ENCODE measurements at places on chromosomes 4 and X.

GRCh38 chr4:89049853-89050252 lies 7.1 kb downstream of the FAM13A start:
- no peak for DNase-seq

DNA sequence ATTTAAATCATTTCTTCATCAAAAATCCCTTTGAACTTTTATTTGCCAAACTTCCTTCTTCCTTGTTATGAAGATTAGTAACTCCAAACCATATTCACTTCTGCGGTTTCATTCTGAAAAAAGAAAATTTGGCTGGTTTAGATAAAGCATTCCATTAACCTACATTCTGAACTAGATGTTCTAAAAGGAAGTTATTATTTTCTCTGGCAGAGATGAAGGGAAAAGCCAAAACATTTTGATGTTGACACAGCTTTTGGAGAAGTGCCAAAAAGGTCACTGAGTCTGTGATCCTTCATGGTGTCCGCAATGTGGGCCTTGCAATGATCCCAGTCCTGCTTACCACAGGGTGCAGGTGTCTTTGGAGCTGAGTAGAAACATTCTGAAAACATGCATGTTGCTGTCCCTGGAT lies 36.0 kb downstream of the CXCL8 start:
- DNase-seq = no peak

DNA sequence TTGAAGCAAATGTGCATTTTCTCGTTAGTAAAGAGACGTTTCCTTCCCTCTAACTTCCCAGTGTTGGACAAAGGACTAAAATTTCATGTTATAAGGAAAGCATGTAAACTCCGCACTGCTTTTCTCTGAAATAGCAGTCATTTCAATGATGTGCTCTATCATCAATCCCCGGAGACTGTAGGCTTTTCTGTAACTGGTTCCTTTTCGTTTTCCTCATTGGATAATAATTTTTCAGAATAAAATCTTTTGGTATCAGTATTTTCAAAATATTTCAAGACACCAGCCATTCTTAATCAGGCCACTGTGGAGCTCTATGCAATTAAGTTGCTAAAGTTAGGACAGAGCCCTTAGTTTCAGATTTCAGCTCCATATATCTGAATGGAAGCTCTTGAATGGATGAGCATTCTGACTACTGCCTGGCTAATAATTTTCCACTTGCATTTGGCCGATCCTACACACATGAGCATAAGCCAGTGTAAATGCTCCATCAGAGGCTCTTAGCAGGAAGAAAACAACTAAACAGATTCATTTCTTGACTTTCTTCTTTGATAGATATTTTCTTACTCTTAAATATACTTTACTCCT lies 157.7 kb downstream of the CHIC2 start:
- DNase-seq = no peak

- DNase-seq = no peak
Observed at GRCh38 chr4:134862116-134862515, 660.5 kb upstream of the PABPC4L start.

- no peak for DNase-seq
Observed at GRCh38 chr4:182137343-182137742, 105.9 kb upstream of the TENM3 start.

- no peak for DNase-seq
Observed at GRCh38 chr4:81165861-81166430, 49.1 kb downstream of the PRKG2 start.

GRCh38 chr4:103996064-103996463 lies 276.3 kb upstream of the TACR3 start:
- no peak for DNase-seq

DNA sequence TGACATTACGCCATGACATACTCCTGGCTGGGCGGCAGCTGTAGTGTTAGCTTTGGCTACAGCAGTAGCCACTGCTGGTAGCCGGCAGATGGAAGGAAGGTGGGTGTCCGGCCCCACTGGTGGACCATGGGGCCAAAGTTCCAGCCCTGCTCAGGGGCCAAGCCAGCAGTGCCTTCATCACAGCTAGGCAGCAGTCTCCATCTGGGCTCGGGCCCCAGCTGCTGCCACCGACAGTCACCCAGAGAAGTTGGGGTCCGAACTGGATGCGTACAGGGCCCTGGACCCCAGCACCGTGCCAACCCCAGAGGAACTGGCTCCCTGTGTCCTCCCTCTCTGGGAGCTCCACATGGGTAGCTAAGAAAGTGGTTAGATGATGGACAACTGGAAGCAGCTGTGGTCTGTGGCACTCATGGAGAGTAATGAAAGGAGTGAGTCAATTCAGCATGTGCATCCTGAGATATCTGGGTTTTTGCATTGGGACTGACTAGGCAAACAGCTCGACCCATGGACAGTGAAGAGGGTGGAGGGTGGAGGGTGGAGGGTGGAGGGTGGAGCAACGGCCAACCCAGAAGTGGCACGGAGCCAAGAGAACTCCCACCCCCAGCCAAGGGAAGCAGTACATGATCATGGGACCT lies 366.6 kb upstream of the GRIA3 start:
- DNase-seq = no peak

DNA sequence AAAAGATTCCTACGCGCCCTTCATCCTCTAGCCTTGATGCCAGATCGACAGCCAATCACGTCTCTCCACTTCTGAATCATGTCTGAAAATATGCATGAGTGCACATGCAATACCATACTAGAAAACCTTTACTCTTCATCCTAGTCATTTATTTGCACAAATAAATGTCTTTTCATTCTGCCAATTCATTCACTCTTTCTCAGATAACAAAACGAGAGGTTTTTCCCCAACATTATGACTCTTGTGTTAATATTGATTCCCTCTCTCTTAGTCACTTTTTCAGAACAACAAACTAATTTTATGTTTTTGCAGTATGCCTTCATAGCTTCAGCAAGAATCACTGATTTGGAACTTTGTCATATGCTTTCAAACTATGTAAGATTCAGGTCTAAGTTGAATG lies 549.4 kb upstream of the GALNT7 start:
- no peak for DNase-seq

- no peak for DNase-seq
Observed at GRCh38 chrX:137651647-137652046, 85.7 kb downstream of the ZIC3 start.

DNA sequence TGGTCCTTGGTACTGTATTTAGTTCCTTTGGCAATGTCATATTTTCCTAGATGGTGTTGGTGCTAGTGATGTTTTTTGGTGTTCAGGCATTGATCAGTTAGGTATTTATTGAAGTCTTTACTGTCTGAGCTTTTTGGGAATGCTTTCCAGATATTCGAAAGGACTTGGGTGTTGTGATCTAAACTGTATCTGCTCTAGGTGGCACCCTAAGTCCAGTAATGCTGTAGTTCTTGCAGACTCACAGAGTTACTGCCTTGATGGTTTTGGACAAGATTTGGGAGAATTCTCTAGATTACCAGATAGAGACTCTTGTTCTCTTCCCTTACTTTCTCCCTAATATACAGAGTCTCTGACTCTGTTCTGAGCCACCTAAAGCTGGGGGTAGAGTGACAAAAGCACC lies 513.6 kb upstream of the PITX2 start:
- no peak for DNase-seq

- no peak for DNase-seq
Observed at GRCh38 chrX:57070185-57070984, 51.0 kb downstream of the SPIN2B start.

GRCh38 chr4:113146876-113147358 lies 97.5 kb downstream of the ANK2 start:
- no peak for DNase-seq

All from stimulated activated naive CD4-positive, alpha-beta T cell (primary cell).